ENCODE measurements at places on chromosomes 13 and 19. TPM values are rescaled to one million over a fixed set of nuclear protein-coding genes. Genes with fewer than 3 reads are reported as not detected.
A peak's percentile ranks its signal among the peaks of the same experiment; 100 is the strongest.

DNA sequence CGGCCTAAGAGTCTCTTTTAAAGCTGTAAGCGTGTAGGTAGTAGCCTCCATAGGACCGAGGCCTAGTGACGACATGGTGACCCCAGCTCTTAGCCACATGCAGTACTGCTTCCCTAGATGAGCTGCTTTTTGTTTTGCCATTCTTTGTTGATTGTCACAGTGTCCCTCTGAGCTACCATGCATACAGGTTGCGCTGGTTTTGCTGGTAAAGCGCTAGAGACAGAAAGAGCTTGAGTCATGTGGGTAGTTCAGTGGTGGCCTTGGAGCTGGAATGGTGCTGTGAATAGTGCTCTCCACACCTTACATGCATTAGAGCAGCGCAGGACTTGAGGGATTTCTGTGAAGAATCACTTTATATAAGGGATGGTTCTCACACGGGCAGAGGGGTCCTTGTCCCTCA lies 5.1 kb downstream of the HNRNPM start:
- no peak for DNase-seq

The LRRC25 gene
- not detected for total RNA-seq

DNA sequence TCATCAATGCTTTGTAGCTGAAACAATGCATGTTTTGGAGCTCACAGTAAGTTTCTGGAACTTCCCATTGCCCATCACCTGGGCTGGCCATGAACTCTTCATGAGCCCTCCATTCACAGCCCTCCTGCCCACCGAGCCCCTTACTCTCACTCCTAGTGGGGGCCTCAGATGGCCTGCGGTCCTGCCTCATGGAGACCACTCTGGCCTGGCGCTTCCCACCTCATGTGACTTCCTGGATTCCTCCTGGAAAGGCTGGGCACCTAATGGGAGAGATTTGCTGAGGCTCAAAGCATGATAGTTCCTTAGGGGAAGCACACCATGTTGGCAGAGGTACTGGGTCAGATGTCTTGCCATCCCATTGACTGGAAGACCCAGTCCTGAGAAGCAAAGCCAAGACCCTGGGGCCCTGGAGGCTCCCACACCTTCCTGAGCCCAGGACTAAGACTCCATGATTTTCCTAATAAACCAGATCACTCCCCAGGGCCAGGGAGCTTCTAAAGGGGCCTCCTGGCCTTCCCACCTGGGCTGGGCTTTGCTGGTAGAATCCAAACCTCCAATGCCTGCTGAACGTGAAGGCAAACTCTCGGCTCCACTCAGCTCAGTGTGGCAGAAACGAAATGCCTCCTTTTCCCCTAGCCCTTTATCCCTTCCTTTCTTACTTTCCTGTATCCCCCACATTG lies 49.4 kb upstream of the ZNF536 start:
- DNase-seq = no peak

DNA sequence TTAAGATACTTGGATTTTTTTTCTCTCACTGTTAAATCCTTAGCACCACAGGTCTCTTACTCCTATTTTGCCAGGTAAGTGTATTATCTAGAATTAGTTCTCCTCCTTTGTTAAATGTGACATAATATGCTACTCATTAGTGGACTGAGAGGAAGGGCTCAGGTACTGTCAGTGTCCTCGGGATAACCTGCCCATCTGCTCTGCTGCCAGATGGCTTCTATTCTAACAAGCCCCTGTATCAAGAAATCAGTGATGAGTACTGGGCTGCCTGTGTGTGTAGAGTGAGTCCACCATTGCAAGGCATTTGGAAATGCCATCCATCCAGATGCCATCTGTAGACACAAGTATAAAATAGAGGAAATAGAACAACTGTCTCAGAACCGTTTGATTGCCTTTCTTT lies 209.6 kb downstream of the ATP8A2 start:
- no peak for DNase-seq

DNA sequence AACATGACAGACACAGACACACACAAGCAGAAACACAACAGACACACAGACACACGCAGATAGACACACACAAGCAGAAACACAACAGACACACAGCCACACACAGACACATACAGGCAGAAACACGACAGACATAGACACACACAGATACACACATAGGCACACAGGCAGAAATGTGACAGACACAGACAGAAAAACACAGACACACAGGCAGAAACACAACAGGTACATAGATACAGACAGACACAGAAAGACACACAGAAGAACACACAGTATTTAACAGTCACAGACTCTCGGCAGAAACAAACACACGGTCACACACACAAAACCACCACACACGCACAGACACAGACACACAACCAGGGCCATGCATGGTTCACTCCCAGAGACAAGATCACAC lies 905 bp downstream of the TBXA2R start:
- DNase-seq = no peak

The GIPC3 gene
- 0.07 TPM for total RNA-seq

DNA sequence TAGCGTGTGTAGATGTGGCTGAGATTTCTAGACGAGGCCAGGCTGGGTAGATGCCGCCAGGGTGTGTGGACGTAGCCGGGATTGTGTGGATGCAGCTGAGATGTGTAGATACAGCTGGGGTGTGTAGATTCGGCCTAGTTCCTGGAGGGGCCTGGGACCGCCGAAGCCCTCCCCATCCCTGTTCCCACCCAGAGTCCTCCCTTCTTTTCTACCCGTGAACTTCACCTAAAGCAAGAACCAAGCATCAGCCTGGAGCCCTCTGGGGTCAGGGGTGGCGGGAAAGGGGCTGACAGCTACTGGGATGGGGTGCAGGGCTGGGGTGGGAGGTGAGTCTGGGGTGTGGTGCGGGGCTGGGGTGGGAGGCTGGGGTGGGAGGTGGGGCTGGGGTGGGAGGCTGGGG lies 768 bp downstream of the TMPRSS9 start:
- DNase-seq = no peak

- no peak for DNase-seq
These were observed 99.7 kb upstream of the MIR17HG start for GRCh38 chr13:91247768-91248167.

GRCh38 chr13:31224963-31225559 lies 25.3 kb downstream of the B3GLCT start:
- DNase-seq = no peak

GRCh38 chr13:65914716-65915115 lies 1315.4 kb downstream of the PCDH9 start:
- no peak for DNase-seq

DNA sequence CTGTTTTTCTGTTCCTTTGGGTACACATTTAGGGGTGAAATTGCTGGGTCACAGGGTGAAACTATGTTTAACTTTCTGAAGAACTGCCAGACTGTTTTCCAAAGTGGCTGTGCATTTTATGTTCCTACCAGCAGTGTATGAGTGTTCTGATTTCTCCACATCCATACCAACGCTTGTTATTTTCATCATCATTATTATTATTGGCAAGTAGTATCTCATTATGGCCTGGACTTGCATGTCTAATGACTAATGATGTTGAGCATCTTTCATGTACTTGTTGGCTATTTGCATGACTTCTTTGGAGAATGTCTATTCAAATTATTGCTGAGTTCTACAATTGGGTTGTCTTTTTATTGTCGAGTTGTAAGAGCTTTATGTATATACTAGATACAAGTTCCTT lies 321.8 kb upstream of the HTR2A start:
- no peak for DNase-seq

GRCh38 chr13:90415902-90416301 lies 931.6 kb upstream of the MIR17HG start:
- no peak for DNase-seq

The ZNF534 gene
- total RNA-seq = not detected

- peak; percentile 53 for DNase-seq
These were observed 962 bp upstream of the IRS2 start for GRCh38 chr13:109787135-109787954.

DNA sequence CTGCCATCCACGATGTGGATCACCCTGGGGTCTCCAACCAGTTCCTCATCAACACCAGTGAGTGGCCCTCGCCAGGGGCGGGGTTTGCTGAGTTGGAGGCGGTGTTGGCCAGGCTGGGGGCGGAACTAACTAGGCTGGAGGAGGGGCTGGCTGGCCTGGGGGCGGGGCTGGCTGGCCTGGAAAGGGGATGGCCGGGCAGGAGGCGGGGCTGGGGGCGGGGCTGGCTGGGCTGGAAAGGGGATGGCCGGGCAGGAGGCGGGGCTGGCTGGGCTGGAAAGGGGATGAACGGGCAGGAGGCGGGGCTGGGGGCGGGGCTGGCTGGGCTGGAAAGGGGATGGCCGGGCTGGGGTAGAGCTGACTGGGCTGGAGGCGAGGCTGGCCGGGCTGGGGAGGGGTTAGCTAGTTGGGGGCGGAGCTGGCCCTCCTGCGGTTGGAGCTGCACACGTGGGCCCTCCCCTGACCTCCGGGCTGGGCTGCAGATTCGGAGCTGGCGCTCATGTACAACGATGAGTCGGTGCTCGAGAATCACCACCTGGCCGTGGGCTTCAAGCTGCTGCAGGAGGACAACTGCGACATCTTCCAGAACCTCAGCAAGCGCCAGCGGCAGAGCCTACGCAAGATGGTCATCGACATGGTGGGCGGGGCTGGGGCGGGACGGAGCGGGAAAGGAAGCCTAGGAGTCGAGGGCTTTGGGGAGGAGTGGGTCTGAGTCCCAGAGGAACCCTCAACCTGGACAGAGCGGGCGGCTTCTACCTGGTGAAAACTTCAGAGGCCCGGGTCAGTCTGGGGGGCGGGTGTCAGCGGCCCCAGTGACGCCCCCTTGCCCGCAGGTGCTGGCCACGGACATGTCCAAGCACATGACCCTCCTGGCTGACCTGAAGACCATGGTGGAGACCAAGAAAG lies 41.0 kb downstream of the PDE4A start:
- peak; percentile 94 for DNase-seq

The DHDH gene
- 0.10 TPM for total RNA-seq

DNA sequence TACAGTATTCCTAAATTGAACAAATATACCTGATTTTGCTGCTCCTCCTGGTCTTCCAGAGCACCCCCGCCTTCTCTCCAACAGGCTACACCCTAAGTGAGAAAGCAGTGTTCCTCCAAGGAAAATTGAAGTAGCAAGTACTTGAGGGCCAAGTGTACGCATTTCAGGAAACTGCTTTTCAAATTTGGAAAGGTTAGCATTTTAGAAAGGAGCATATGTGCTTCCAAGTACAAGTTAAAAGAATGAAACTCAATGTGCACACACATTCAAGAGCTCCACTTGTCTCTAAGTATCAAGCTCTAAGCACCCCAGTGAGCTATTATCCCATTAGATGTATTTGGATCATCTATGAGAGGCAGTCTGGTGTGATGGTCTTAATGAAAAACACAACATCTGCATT lies 25.8 kb downstream of the LHFPL6 start:
- no peak for DNase-seq

DNA sequence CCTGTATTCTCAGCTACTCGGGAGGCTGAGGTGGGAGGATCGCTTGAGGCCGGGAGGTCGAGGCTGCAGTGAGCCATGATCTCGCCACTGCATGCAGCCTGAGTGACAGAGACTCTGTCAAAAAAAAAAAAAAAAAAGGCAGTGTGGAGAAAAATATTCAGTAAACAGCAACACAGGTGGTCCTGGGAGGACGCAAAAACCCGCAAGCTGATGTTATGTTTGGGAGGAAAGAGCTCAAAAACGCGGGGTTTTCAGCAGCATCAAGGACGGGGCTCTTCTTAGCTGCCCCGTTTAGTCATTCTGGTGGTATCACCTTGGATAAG lies 599 bp upstream of the ZNF784 start:
- DNase-seq = no peak
